ENCODE measurements at places on chromosomes 13 and 19. TPM values are rescaled to one million over a fixed set of nuclear protein-coding genes. Genes with fewer than 3 reads are reported as not detected.
A peak's percentile ranks its signal among the peaks of the same experiment; 100 is the strongest.

Gene PLPP2
- total RNA-seq, result 4.1 TPM

Gene ZNF793
- total RNA-seq, result 7.9 TPM

Gene DIRAS1
- 20.2 TPM for total RNA-seq

Gene ZNF208
- total RNA-seq, result not detected

Gene PSG6
- total RNA-seq, result not detected

Gene HRC
- not detected for total RNA-seq

Gene CRLF1
- total RNA-seq, result 15.3 TPM

Gene CYP4F2
- total RNA-seq, result not detected

Gene ACTMAP
- 10.4 TPM for total RNA-seq

Gene SIGLEC12
- total RNA-seq, result not detected

Gene LPAR6
- 3.9 TPM for total RNA-seq

Gene CDC42EP5
- total RNA-seq, result 62.9 TPM

Gene PRX
- total RNA-seq, result 4.9 TPM

Gene LAMP1
- total RNA-seq, result 332 TPM

Gene ZNF578
- not detected for total RNA-seq

Gene BST2
- not detected for total RNA-seq

Gene ZNF737
- 7.0 TPM for total RNA-seq

Gene FGF22
- not detected for total RNA-seq

DNA sequence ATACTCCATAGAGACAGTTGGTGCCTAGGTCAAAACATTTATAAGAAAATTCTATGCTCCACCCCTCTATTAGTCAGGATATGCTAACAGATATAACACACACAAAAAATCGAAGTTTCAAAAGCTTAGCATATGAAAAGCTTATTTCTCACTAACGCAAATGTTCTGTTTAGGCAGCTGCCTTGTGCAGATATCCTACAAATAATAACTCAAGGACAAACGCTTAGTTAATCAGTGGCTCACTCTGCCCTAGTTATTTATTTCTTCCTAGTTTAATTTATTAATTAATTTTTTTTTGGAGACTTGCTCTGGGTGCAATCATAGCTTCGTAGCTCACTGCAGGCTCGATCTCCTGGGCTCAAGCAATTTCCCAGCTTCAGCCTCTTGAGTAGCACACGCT, 259.7 kb upstream of the GPC6 start:
- no peak for DNase-seq

- DNase-seq, result no peak
These were observed 10.6 kb downstream of the GPI start for GRCh38 chr19:34375598-34375997.

DNA sequence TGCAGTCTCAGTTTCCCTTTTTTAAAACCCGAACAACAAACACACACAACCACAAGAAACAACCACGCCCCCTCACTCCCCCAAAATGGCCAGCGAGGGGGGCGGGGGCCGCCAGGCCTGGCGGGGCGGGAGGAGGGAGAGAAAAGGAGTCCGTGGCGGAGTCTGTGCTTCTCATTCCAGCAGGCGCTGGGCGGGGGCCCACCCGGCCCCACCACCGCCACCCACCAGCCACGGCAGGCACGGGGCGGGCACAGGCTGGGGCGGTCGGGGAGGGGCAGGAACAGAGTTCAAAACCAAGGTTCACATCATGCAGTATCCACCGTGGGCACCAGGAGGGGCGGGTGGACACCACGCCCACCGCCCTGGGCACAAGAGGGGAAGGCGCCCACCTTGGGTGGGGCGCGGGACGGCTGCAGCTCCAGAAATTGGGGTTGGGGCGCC, 12.9 kb downstream of the DPF1 start:
- no peak for DNase-seq

- no peak for DNase-seq
These were observed 533 bp downstream of the DKKL1 start for GRCh38 chr19:49364083-49364737.

DNA sequence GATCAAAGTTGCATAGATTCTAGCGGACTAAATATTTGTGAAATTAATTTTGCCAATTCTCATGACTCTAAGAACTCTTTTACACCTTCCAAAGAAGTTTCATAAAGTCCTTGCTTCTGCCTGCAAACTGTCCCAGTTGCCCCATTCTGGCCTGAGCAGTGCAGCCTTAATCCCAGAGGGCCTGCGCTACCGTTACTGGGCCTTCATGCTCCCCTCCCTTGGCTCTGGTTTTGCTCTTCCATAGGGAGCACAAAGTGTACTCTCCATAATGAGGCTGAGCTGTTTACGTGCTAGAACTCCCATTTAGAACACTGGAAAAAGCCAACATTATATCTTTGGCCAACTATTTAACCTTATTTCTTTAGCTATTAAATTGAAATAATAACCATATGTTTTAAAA, 2.1 kb downstream of the MTIF3 start:
- DNase-seq, result no peak

DNA sequence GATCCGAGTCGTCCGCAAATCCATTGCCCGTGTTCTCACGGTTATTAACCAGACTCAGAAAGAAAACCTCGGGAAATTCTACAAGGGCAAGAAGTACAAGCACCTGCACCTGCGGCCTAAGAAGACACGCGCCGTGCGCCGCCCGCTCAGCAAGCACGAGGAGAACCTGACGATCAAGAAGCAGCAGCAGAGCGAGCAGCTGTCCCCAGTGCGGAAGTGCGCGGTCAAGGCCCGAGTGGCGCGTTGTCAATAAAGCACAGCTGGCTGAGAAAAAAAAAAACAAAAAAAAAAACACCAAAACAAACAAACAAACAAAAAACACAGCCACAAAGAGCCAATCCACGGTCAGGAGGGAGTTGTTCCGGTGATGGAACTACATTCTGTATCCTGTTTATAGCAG, 4.7 kb upstream of the GNA15 start:
- no peak for DNase-seq

GRCh38 chr13:86572115-86572514, 772.9 kb upstream of the SLITRK6 start:
- no peak for DNase-seq

GRCh38 chr13:95221971-95222732, 79.1 kb downstream of the ABCC4 start:
- no peak for DNase-seq

DNA sequence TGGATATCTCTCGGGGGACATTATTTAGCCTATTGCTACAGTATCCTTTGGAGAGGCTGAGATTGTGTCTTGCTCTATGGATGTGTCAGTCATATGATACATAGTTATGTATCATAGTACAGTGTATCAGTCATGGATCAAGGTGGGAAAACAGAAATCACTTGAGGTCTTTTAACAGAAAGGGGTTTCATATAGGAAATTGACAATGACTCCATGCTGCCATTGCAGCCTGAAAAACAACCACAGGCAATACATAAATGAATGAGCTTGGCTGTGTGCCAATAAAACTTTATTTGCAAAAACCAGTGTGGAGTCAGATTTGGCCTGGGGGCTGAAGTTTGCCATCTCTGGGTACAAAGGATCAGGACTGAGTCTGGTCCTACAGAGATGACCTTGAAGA, 35.4 kb downstream of the COLGALT1 start:
- no peak for DNase-seq

- peak; percentile 95 for DNase-seq
These were observed at the start of gene ZNF383 for GRCh38 chr19:37217775-37218591. ZNF383 (plus strand) TSS chr19:37218214; CDS start chr19:37230454, 12,240 bp downstream.

- no peak for DNase-seq
These were observed 773.4 kb downstream of the EFNB2 start for GRCh38 chr13:105762096-105762495.

DNA sequence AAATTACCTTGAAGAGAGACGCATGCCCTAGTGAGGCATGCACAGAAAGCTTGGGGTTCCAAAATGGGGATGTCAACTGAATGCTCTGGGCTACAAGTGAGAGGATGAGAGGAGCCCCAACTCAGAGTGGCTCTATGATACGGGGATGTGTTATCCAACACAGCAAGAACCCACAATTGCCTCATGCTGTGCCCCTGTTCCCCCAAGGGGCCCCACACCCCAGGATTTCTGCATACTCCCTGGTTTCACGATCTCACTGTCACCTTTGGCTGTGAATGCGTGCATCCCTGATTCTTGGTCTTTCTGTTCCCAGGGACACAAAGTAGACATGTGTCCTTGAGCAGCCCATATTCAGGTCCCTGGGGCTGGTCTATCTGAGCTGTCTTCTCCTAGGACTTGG, 29.3 kb downstream of the WDR88 start:
- no peak for DNase-seq

DNA sequence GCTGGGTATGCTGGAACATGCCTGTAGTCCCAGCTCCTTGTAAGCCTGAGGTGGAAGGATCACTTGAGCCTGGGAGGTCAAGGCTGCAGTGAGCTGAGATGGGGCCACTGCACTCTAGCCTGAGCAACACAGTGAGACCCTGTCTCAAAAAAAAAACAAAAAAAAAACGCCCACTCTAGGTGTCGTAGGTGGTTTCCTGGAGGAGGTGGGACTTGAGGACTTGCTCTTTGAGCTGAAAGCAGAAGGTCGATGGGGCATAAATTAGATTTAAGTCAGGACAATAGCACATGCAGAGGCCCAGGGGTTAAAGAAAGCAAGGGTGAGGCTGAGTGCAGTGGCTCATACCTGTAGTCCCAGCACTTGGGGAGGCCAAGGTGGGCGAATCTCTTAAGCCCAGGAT, 12.9 kb upstream of the ILF3 start:
- DNase-seq, result no peak

- DNase-seq, result no peak
These were observed 19.1 kb downstream of the SMARCA4 start for GRCh38 chr19:10979951-10980381.

- DNase-seq, result no peak
These were observed 168.4 kb upstream of the CSNK1A1L start for GRCh38 chr13:37273836-37274235.

GRCh38 chr19:10945264-10945663, 15.6 kb upstream of the SMARCA4 start:
- DNase-seq, result no peak

DNA sequence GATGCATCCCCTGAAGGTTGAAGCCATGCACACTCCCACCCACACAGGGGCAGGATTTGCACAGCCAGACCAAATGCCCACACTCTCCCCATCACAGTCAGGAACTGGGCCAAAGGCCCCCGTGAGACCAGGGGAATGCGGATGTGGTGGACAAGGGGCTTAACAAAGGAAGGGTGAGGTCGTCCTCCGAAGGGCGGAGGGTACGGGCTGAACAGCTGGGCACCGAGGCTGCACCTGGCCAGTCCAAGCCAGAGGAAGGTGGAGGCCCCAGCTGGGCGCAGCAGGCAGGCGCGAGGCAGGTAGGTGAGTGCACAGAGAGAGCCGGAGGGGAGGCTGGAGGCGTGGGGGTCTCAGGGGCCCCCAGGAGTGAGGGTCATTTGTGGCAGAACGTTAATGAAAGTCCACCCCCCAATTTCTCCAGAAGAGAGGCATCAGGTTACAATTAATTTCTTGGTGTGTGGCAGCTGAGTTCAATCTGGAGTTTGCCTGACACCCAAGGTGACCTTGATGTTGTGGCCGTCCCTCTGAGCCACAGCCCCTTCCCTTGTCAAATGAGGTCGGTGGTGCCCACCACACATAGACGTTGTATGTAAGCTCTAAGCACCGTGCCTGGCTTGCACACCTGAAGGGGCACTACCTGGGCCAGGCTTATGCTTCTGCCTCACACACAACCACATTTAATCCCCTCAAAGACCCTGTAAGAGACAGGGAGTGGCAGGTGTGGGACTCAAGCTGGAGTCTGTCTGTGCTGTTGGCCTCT, 2.9 kb downstream of the KLK15 start:
- peak; percentile 85 for DNase-seq

GRCh38 chr13:69676286-69676685, 431.3 kb upstream of the ATXN8OS start:
- DNase-seq, result no peak

DNA sequence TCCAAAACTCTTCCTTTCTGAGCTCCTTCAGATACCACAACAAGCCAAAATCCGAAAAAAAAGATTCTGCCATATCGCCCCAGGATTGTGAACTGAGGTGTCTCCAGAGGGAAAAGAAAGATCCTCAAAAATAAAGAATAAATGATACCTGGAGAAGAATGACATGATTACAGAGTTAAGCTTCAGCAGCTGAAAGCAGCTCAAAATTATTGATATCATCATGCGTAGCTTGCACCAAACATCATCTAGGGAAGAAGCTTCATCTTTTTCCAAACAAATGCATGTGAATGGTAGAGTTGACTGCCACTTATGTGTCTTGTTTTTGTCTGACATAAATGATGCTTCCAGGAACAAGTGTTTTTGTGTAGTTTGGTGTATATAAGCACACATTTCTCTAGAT, at the start of gene NLRP9:
Gene NLRP9, minus strand, starts transcription at position 101 of the 400 bp plus-strand sequence. Its CDS starts 28 bp downstream, at position 73.
- DNase-seq, result no peak

GRCh38 chr19:35822579-35822978, 9.9 kb upstream of the PRODH2 start:
- DNase-seq, result no peak

GRCh38 chr19:17623224-17623935, 64.8 kb downstream of the UNC13A start:
- DNase-seq, result peak; percentile 67

GRCh38 chr19:47508721-47509120, 6.1 kb downstream of the NAPA start:
- no peak for DNase-seq

- no peak for DNase-seq
These were observed 56.2 kb downstream of the TRPM4 start for GRCh38 chr19:49213791-49214190.

DNA sequence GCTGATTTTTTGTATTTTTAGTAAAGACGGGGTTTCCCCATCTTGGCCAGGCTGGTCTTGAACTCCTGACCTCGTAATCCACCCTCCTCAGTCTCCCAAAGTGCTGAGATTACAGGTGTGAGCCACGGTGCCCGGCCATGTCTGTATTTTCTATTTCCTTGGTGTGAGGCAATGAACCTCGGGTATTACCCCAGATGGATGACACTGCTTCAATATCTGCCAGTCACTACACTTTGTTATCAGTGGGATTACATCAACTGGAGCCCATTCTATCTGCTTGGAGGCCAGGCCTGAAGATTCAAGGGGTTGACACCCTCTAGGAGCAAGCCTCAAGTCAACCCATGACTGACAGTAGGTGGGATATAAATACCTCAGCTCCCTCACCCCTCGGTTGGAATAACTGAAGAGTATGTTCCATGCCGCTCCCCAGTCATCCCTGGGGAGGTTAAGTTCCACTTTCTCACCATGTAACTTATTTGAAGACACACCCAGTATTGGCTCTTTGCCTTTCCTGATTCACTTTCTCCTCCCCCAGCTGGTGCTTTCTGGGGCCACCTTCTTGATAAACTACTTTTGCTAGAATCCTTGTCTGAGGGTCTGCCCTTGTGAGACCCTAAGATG, 992 bp upstream of the ADGRE1 start:
- DNase-seq, result no peak

DNA sequence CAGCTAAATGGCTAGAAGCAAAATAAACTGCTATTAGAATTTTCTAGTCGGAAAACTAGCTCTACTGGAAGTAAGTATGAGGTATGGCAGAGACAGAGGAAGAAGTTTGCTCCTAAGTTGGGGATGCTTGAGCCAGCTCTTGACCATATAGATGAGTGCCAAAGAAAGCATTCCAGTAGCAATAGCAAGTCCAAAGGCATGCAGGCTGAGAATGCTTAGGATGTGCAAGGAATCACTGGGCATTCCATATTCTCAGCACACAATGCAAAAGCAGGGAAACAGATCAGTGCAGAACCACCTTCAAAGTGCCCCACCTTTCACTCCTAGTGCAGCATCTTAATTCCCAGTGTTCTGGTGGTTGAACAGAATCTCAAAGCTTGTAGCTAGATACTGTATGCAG, 32.9 kb downstream of the SERTM1 start:
- DNase-seq, result no peak
